ENCODE measurements at places on chromosomes 7 and 10.

- DNase-seq, result no peak
These were observed 4.6 kb upstream of the C10orf95 start for GRCh38 chr10:102455893-102456471.

GRCh38 chr7:7686811-7687508 lies 31.4 kb downstream of the RPA3 start:
- DNase-seq, result no peak

DNA sequence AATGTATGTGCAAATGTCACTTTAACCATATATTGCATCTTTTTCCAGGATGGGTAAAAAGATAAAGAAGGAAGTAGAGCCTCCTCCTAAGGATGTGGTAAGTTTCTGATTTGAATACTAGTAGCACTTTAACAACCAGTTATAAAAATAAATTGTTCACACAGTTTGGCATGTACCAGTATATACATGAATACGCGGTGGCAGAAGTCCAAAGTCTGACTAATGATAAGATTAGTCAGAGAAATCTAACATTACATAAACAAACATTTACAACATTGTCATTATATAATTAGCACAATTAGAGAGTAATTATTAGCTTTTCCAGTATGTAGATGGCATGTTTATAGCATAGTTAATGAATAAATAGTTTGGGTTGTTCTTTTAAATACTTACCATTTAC lies 4.1 kb downstream of the ARMC3 start:
- DNase-seq, result no peak

- DNase-seq, result no peak
These were observed 459 bp downstream of the CYCS start for GRCh38 chr7:25124465-25125136.

DNA sequence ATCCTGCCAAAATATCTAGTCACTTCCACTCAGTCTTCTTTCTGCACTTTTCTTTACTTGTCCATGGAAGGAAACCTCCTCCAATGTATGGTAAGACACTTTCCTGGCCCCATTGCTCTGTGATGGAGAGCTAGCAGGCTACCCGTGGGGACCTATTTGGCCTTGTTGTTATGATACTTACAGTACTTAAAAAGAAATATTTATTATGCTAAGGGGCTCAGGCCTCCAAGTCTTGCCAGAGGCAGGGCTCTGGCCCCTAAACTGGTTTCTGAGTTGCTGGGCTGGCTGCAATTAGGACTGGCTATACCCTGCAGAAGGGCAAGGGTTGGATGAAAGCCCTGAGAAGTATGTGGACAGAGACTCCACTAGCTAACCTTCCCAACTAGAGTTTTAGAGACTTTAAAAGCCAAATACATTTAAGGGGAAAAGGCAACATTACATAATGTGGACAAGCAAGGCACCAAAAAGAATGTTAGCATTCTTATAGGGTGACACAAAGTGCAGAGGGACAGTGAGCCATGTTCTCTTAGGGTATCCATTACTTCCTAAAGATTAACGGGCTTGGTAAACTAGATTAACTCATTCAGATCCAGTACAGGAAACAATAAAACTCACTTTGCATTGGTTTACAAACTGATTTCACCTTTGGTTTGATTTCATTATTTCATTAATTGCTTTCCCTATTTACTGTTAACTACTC lies 84.9 kb upstream of the INHBA start:
- no peak for DNase-seq

All from NCI-H2171 (cell line).